ENCODE measurements at places on chromosomes 1 and 21.

DNA sequence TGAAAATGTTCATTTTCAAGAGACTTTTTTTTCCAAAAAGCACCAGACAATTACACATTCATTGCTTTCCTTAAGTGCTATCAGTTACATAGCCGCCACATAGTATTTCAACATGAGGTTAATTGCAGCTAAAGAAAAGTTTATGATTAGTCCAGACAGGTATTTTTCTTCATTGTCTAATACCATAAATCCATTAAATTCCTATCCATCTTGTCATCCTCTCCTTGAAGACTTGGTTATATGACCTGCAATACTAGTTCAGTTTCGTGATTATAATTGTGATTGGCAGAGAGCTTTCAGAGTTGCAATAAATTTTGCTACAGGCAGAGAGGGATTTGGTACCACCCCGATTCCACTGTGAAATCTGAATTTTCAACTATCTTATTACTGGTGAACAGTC, 437.7 kb downstream of the GPATCH2 start:
- DNase-seq, result no peak

- DNase-seq, result no peak
Measured at GRCh38 chr1:101709721-101710120, 287.0 kb downstream of the OLFM3 start.

DNA sequence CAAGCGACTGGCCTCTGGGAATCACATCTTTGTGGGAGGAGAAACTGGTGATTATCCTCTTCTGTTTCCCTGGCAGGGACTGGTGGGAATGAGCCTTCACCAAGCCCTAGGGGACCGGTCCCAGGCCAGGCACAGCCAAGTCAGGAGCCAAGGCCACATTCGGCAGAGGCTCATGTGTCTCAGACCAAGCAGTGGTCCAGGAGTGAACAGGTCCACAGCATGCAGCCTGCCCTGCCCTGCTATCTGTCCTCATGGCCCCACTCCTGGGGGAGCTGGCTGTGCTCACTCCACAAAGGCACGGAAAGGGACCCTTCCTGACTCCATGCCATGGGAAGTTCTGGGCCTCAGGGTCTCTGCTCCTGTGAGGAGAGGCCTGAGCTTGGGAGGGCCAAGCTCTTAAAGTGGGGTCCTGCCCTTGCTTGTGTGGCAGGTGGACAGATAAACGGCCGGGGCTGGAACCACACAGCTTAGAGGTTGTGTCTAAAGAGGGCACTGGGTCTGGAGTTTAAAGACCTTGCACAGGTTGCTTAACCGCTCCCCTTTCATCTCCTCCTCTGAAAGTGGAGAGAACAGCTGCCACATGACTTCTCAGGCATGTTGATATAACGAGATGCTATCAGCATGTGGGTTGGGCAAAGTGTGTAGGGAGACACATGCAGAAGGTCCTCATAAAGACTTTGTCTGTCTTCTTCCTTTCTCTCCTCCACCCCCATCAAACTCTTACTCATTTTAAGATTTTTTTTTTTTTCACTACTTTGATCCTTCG, 57.5 kb downstream of the CASQ2 start:
- no peak for DNase-seq

DNA sequence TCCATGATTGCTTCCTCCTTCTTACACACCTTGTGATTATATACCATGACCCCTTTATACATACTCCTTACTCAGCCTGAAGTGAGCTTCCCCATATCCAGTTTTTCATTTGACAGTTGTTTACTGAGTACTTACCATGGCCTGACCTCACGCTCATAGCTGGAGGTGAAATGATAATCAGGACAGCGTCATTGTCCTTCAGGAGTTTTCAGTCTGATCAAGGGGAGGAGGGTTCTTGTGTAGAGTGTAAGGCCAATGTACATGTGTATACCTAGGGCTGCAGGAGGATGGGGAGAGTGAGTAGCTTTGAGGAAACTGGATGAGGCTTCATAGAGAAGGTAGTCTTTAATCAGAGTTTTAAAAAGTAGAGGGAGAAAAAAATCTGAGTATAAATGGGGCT, 325.8 kb downstream of the RYR2 start:
- DNase-seq, result no peak

DNA sequence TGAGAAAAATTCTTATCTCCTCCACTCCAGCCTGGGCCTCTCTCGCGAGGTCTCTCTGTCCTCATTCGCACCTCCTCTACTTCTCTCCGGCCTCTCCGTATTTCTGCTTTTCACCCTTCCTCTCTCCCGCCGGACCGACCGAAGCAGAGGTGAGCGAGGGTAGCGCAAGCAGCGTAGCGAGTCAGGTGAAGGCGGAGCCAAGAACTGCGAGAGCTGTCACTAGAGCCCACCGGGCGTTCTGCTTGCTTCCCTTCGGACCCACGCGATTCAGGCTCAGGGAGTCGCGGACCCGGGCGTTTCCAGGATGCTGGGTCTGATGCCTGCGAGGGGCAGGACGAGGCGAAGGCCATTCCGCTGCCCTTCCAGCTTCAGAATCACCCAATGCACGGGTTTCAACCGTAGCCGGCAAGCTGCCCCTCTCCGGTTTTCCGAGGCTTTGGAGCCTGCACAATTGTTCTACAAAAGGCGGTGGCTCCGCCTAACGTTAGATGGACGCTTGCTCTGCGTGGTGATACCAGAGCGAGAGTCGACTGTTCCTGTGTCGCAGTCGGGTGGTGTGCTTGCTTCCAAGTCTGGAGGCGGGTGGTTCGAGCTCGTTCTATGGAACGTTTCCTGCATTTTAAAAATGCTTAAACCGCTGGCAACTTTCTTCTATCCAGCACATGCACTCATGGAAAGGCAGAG, 310.2 kb downstream of the FAM72C start:
- no peak for DNase-seq

GRCh38 chr1:202540014-202540413, 170.2 kb downstream of the SYT2 start:
- no peak for DNase-seq

GRCh38 chr1:33347650-33347992, 26.7 kb upstream of the A3GALT2 start:
- DNase-seq, result no peak

GRCh38 chr21:17775431-17776126, 43.6 kb downstream of the C21orf91 start:
- no peak for DNase-seq
